ENCODE measurements at places on chromosomes 5 and 9. TPM values are rescaled to one million over a fixed set of nuclear protein-coding genes. Genes with fewer than 3 reads are reported as not detected.

CCDC192 gene
- total RNA-seq, result not detected

LRRC26 gene
- not detected for total RNA-seq

PAXX gene
- total RNA-seq, result 17.9 TPM

ZFP37 gene
- 2.0 TPM for total RNA-seq

NCS1 gene
- 12.3 TPM for total RNA-seq

TEK gene
- 119 TPM for total RNA-seq

IRX2 gene
- 1.7 TPM for total RNA-seq

DMRT3 gene
- total RNA-seq, result not detected

TUSC1 gene
- total RNA-seq, result 9.4 TPM

OR5C1 gene
- not detected for total RNA-seq

GDNF gene
- total RNA-seq, result not detected

PPP2R2B gene
- not detected for total RNA-seq

COMMD10 gene
- total RNA-seq, result 41.5 TPM

NACC2 gene
- 21.6 TPM for total RNA-seq

NSA2 gene
- total RNA-seq, result 78.1 TPM

LOX gene
- total RNA-seq, result 100 TPM

PTPN3 gene
- 3.6 TPM for total RNA-seq

ADAMTS6 gene
- 47.0 TPM for total RNA-seq

ANKRD34B gene
- not detected for total RNA-seq

SLC6A7 gene
- not detected for total RNA-seq

LTC4S gene
- 0.85 TPM for total RNA-seq

HSPA9 gene
- 239 TPM for total RNA-seq

PCDHGB6 gene
- total RNA-seq, result 2.9 TPM

ACER2 gene
- 10.7 TPM for total RNA-seq

SURF4 gene
- 370 TPM for total RNA-seq

FOXD4L4 gene
- 0.17 TPM for total RNA-seq

CHSY3 gene
- 3.9 TPM for total RNA-seq

BTNL3 gene
- total RNA-seq, result not detected

FUT7 gene
- not detected for total RNA-seq

GABBR2 gene
- total RNA-seq, result 0.68 TPM

NTRK2 gene
- total RNA-seq, result 0.05 TPM

DMRT2 gene
- total RNA-seq, result not detected

ADAMTSL1 gene
- total RNA-seq, result 6.0 TPM
